Activated CD4-positive, alpha-beta T cell treated with anti-CD3 and anti-CD28 coated beads, Interleukin-2, amount 10 ng/mL, durations not matched to agents 24 days and 14 days (primary cell): ENCODE measurements at places on chromosomes 1 and 21. TPM values are rescaled to one million over a fixed set of nuclear protein-coding genes. Genes with fewer than 3 reads are reported as not detected.

C1orf198 gene
- 12.4 and 13.7 TPM in 2 replicates for total RNA-seq

VSIG8 gene
- not detected in 2 replicates for total RNA-seq

SPRR2F gene
- not detected in 2 replicates for total RNA-seq

PRKCZ gene
- 2.5 and 3.0 TPM in 2 replicates for total RNA-seq

AMY1C gene
- not detected in 2 replicates for total RNA-seq

IVL gene
- total RNA-seq: not detected in 2 replicates

LRRC47 gene
- total RNA-seq: 40.8 and 46.0 TPM in 2 replicates

EVA1C gene
- total RNA-seq: 6.0 and 8.2 TPM in 2 replicates

CCDC185 gene
- not detected in 2 replicates for total RNA-seq

DNA sequence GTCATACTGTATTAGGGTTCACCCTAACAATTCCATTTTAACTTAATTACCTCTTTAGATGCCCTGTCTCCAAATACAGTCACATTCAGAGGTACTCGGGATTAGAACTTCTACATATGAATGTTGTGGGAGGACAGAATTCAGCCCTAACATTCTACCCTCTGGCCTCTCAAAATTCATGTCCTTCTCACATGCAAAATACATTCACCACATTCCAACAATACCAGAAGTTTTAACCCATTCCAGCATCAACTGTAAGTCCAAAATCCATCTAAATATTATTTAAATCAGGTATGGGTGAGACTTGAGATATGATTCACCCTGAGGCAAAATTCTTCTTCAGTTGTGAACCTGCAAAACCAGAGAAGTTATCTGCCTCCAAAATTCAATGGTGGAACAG is 14.5 kb downstream of the LY9 start:
- no peak for DNase-seq

- DNase-seq: peak; percentile 69
These were observed 61.6 kb downstream of the LRRN2 start for GRCh38 chr1:204623894-204624361.

DNA sequence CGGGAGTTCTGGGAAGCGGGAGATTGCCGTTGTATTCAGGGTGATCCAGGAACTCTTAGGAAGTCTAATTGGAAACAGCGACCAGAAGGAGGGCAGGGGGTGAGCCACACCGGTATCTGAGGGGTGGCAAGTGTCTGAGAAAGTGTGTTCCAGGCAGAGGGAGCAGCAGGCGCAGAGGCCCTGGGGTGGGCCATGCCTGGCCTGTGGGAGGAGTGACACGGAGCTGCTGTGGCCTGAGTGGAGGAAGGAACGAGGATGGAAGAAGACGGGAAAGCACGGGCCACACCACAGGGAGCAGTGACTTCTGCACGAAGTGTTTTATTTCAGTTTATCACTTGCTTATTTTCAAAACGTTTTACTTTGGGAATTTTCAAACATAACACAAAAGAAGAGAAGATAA is 11.3 kb downstream of the PER3 start:
- DNase-seq: no peak

GRCh38 chr1:166944186-166944967 is 31.0 kb downstream of the ILDR2 start:
- DNase-seq: peak; percentile 64

DNA sequence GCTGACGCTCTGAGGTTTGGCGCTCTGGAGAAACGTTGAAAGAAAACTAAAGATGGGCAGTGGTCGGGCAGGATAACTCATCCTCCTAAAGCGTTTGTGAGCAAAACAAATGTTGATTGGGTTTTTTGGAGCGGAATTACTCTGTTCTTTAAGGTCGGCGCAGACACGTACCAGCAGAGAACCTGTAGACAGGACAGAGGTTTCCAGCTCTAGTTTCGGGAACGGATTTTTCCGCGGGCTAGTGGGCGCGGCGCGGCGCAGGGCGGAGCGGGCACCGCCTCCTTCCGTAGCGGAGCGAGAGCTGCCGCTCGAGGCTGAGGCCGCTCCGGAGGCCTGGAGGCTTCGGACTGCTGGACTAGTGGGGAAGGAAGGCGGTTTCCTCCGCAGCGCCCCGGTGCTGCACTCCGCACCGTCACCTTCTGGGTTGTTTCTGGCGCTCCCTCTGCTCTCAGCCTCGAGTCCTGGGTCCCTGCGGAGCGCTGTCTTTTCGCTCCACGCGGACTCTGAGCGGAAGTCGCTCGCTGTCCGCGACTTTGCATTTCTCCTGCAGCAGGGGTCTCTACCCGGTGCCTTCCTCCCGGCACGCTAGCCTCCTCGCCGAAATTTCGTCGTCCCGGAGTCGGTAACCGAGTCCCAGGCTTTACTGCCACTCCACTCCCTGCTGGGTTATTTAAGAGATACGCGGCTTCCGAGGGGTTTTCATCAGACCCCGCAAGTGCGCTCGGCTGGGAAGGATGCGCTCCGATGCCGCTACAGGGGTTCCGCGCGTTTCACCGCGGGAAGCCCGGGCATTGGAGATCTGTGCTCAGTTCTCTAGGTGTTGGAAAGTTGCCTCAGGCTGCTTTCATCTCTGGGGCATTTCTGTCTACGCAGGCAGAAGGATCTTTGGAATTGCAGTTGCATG is 7.0 kb downstream of the FOXD2 start:
- DNase-seq: peak; percentile 77

DNA sequence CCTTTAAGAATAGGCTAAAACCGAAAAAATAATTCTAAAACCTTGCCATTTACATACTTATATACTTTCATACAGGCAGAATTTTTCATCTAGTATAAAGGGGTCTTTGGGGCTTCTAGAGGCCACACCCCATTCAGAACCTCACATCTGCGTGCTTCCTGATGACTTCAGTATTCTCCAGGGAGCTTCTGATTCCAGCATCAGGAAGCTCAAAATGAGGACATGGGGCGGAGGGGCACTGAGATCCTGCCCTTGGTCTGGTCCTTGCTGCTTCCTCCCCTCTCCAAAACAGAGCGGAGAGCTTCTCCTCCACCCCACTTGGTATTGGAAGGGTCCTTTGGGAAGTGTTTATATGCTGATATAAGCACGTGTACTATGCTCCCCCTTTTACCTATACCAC is 13.8 kb downstream of the PAX7 start:
- DNase-seq: no peak

GRCh38 chr1:115252585-115252984 is 85.5 kb downstream of the NGF start:
- no peak for DNase-seq

DNA sequence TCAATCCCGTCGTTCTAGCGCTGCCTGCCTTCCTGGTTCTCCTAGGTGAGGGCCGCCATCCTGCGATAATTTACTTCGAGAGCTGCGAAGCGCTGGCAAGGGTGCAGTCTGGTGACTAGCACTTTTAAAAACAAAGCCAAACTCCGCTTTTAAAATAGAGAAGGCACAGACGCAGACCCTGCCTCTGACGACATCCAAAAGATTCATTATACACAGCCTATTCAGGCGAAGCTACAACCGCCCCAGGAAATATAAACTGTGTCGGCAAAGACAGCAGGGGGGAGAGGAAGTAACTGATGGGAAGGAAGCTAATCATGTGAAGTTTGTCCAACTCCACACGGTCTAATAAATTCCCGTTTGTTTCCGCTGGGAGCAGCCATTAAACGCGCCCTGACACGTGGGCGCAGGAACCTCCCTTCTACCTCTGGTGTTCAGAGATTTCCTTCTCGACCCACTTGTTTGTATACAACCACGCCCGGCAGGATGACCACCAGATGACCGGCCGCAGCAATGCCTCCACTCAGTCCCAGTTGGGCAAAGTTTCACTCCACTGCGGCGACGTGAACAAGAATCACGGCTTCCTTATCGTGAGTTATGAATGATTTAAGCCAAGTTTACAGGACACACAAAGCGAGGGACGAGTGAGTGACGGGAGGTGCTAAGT is 1.3 kb downstream of the GNG12 start:
- DNase-seq: peak; percentile 57

GRCh38 chr1:17912491-17912890 is 157.4 kb downstream of the ACTL8 start:
- no peak for DNase-seq

GRCh38 chr21:42809171-42809570 is 70.2 kb downstream of the WDR4 start:
- no peak for DNase-seq

GRCh38 chr1:183635099-183635605 is 431 bp downstream of the ARPC5 start:
- DNase-seq: peak; percentile 78

GRCh38 chr1:226733304-226733703 is 5.8 kb downstream of the ITPKB start:
- DNase-seq: peak; percentile 77

- no peak for DNase-seq
These were observed 180.6 kb upstream of the LHX8 start for GRCh38 chr1:74953622-74954021.
